ENCODE measurements at places on chromosomes 1 and 21.

GRCh38 chr1:187626056-187626455, 797.3 kb downstream of the PLA2G4A start:
- DNase-seq = no peak

DNA sequence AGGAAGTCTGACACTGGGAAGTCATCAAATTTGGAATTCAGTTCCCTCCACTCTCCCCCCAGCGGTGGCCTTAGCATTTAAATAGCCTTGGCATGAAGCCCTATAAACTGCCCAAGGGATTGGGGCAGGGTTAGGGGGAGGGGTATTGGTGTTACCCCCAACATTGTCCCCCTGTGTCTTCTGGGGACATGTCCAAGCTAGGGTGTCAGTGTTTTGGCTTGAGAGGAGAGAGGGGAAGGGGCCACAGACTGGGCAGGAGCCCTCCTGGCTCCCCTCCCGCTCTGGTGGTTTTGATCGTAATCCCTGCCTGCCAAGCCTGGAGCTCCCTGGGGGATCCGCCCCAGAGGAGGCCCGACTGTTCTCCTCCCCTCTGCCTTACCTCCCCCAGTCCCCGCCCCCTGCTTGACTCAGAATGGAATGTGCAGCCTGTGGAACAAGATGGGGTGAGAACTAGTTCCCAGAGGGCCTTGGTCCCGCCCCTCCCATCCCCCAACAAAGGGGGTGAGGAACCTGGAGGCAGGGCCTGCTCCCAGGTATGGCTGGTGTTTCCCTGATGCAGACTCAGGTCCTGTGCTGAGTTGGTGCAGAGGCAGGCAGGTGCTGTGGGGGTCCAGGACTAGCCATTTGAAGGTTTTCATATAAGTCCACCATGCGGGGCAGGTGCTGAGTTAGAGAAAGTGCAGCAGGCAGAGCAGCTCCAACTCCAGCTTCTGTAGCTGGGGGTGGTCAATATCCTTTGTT, 7.4 kb downstream of the SOX13 start:
- DNase-seq = no peak

- DNase-seq = no peak
Measured at GRCh38 chr1:200668514-200669313, 993 bp downstream of the DDX59 start.

GRCh38 chr1:34303218-34303617, 126.5 kb downstream of the C1orf94 start:
- no peak for DNase-seq

GRCh38 chr1:165645654-165646366, 14.8 kb downstream of the MGST3 start:
- DNase-seq = no peak

Data from GM13976 (cell line).